ENCODE measurements at places on chromosomes 7 and 10.

DNA sequence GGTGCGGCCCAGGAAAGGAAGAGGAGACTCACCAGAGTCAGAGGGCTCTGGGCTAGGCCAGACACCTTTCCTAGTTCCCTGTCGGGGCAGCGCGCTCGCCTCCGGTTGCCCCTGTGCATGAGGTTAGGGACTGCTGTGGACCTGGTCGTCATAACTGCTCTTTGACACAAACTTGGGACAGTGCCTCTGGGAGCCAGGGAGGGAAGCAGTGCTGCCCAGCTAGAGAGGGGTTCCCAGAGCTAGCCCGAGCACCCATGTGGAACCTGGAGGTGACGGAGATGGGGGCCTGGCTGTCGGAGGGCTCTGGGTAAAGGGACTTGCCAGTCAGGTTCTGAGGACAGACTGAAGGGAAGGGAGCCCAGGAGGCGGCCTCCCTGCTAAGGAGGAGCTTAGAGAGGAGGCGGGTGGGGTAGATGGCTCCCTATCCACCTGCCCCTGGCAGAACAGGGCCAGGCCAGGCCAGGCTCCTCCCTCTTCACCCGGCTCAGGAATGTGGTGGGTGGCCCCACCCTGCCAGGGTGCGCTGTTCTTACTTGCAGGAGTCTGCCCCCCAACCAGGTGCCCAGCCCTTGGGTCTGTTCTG lies 29.7 kb downstream of the AGAP3 start:
- DNase-seq: no peak

DNA sequence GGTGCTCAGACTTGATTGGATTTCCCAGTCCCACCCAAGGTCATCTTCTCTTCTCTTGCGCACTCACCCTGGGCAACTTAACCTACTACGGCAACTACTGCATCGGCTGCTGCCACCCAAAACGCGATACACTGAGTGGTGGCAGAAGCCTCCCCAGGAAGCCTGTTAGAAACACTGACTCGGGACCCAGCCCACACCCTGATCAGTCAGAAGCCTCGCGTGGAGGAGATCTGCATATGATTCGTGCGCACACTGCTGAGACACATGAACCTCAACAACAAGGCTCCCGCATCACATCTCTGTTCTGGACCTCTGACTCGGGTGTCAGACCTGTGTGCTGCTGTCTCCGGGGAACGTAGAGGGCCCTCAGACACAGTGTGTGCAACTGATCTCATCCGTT lies 419.5 kb downstream of the PAXIP1 start:
- DNase-seq: no peak

GRCh38 chr10:119940487-119940886 lies 48.0 kb downstream of the SEC23IP start:
- no peak for DNase-seq

- DNase-seq: no peak
Measured at GRCh38 chr10:74518061-74518460, 308.3 kb upstream of the KAT6B start.

DNA sequence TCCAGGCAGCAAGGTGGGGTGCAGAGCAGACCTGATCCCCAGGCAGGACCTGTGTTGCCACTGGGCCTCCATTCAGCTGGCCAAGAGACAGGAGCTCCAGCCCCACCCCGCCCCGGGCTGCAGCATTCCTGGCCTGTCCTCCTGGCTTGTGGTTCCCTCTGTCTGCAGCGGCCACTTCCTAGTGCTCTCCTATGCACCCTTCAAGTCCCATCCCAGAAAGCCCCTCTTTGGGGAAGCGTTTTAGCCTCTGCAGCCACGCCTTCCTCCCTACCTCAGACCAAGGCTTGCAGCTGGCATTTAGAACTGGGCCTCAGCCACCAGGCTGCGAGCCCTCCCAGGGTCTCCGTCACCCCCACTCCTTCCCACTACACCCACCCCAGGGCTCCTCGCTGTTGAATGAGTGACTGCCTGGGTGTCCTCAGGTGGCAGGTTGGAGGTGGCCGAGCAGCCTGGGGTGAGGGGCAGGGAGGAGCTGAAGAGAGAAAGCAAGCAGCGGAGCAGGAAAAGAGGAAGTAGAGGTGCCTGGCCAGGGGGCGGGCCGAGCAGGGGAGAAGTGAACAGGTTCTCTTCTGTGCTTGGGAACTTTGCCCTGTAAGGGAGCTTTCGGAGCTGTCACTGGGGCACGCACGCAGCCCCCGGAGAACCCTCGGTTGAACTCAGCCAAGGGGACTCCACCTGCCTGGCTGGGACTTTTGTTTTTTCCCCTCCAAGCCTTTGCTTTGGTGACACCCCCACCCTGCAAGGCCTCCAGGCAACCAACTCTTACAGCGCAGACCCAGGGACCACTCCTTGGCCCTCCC lies 109.1 kb upstream of the TNRC18 start:
- no peak for DNase-seq

DNA sequence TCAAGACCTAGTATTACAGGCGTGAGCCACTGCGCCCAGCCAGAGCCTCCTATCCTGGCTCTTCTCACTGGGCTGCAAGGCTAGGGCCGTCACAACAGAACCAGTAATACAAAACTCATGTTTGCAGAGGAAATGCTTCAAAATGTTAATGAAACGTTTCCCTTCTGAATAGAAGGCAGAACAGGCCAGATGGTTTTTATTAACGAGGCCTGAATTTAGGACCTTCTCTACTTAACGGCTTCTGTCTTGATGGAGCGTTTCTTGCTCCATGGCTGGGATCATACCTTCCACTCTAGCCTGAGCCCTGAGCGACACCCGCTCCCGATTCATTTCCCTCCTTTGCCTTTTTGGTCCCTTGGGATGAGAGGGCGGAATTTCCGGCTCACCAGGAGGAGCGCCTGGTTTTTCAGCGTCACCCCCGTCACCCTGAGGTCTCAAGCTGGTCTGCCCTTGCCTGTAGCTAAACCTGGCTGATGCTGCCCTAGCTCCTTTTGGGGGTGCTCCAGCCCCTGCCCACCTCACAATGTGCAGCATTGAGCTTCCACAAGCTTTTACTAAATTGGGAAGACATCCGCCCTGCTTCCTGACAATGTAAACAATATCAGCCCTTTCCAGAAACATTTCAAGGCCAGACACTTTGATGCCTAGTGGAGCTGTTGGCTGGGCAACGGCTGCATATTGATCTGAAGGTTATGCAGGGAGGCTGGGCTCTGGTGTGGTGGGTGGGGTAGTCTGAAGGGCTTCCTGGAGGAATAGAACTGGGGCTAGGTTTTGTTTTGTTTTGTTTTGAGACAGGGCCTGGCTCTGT lies 5.2 kb downstream of the CLIP2 start:
- DNase-seq: no peak

DNA sequence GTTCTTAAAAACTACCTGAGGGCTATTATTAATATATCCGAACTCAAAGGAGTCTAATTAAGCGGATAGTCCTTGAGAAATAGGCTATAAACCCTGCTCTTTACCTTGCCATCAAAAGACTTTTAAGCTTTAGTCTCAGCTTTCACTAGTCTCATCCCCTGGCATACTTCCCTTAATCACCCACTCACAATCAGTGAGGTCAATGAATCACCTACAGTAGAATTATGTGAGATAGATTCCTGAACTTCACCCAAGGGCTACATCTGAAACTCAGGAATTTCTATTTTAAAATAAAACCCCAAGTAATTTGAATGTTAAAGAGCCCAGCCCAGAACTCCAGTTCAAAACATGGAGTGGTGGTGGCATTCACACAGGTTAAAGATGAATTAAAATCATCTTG lies 108.7 kb downstream of the ETV1 start:
- DNase-seq: no peak

GRCh38 chr10:128047991-128048818 lies 78.0 kb downstream of the MKI67 start:
- DNase-seq: peak; percentile 62

DNA sequence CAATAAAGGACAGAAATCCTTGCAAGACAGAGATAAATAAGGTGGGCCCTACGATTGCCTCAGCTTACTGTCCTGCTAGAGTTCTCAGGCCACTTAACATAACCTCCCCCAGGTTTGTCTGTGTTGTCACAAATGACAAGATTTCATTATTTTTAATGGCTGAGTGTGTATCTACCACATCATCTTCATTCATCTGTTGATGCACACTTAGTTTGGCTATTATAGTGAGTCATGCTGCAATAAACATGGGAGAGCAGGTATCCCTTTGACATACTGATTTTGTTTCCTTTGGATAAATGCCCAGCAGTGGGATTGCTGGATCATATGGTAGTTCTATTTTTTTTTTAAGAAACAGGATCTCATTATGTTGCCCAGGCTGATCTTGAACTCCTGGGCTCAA lies 60.6 kb downstream of the PRTFDC1 start:
- DNase-seq: no peak

GRCh38 chr7:5693529-5693928 lies 87.9 kb downstream of the RNF216 start:
- no peak for DNase-seq

GRCh38 chr10:125868372-125868975 lies 12.6 kb downstream of the DHX32 start:
- DNase-seq: no peak

DNA sequence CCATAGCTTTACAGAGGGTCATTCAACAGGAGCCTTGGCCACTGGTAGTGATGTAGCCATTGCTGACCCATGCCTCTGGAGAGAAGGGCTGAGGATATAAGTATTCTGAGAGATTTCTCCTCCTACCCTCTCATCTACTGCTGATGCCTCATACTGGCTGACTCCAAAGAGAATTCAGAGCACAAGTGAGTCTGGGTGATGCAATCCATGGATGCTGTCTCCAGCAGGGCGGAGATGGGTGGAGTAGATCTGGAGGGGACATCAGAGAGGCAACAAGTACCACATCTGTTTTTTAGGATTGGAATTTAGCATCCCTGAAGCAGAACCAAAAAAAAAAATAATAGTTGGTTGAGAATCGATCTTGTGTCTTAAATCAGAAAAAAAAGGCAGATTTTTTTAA lies 705.7 kb upstream of the CELF2 start:
- no peak for DNase-seq

- no peak for DNase-seq
Measured at GRCh38 chr7:132162556-132163144, 413.6 kb downstream of the PLXNA4 start.

GRCh38 chr7:125746510-125746909 lies 816.9 kb upstream of the POT1 start:
- DNase-seq: no peak

DNA sequence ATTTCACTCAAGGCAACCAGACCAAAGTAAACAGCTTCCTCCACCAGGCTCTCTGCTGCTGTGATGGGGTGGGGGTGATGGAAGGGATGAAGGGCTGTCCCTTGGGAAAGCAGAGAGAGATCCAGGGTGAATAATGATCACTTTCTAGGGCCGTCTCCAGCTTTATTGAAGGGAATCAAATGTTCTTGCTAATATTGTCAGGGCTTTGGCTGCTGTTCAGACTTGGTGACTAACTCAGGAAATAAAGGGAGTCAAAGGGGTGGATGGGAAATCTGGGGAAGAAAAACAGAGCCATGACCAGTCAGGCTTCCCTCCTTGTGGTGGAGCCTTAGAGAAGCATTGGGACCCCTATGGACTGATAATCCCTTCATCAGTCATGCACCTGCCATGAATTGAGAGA lies 196.2 kb upstream of the AGK start:
- no peak for DNase-seq

- DNase-seq: no peak
Measured at GRCh38 chr7:141990011-141990725, 5.5 kb upstream of the MGAM start.

DNA sequence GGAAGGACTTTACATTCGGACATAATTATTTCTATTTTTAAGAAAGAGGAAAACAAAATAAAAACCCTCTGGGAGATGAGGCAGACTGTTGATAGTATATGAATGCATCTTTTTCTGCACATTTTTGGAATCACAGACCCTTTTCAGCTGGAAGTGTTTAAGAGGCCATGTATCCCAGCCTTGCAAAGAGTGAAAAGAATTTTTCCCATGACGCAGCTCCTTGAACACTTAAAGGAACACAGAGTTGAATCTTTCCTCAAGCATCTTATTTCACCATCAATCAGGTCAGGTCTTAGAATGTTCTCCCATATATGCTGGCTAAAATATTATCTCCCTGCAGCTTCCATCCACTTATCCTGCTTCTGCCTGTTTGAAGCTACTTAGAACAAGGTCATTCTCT lies 45.9 kb upstream of the PAPSS2 start:
- DNase-seq: no peak

- no peak for DNase-seq
Measured at GRCh38 chr7:107326061-107326460, 143.8 kb upstream of the GPR22 start.

DNA sequence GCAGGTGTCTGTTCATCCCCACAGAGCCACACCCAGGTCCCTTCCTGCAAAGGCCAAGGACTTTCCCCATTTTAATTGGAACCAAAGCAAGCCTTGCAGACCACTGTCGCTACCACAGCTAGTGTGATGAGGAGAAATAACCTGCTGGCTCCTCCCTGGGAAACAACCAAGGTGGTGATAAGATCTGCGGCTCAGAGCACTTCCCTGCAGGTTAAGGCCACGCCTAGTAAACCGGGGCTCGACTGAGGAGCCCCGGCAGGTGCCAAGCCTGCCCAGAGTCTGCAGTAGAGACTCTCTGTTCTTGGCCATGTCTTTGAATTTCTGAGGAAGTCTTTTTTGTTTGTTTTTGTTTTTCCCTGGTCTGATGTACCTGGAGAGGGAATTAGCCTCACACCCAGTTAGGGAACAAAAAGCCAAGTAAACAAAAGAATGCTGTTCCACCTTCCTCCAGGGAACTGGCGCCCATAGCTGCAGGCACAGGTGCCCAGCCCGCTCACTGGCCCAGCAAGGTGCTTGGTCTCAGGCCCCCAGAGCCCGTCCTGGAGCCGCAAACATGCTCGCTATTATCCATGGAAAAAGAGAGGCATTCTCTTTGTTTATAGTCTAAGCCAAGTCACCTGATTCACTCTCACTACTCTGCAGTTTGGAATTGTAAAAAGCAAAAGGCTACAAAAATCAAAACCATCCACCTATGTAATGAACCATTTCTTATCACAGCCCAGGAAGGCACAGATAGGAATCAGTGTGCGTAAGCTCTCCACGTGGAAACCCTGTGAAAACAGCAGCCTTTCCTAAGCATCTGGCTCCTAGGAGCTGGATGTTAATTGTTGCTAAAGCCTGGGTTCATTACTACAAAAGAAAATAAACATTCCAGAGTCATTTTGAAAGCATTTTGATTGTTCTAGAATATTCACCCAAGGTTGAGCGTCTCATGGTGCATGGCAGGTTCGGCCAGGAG lies 2.7 kb downstream of the GPR146 start:
- DNase-seq: peak; percentile 52

- DNase-seq: no peak
Measured at GRCh38 chr10:86110156-86110786, 256.3 kb downstream of the GRID1 start.

Measured in chondrocyte (in vitro differentiated cells).